NAMALWA (cell line): ENCODE measurements at places on chromosomes 11 and 22.

- DNase-seq: no peak
These were observed 4.9 kb downstream of the LMO1 start for GRCh38 chr11:8258784-8259183.

- no peak for DNase-seq
These were observed 40.5 kb upstream of the OR9Q1 start for GRCh38 chr11:57983191-57983590.

DNA sequence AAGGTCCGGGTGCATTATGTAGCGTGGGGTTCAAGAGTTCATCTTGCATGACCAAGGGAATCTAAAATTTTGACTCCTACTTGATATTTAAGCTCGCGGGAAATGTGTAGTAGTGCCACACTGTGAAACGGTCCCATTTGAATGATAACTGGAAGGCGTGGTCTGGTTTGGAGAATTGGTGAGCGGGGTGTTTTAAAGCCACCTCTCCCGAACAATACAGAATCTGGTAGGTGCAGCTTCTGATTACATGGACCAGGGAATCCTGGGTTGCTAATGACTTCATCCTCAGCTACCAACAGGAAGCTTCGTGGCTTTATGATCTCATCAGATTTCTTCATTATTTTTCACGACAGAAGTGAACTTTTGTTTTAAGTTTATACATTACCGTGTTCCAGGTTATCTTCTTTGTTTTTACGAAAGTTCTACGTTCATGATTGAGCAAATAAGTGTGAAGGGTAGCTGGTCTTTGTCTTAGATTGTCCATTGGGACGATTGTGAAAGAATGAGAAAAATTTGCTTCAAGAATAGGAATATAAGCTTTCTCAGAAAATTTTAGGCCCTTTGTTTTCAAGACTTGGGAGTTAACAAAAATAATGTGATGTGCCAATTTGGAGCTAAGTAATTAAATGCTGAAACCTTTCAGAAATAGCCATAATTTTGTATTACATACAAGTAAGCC is 1.7 kb downstream of the QSER1 start:
- peak; percentile 81 for DNase-seq

- no peak for DNase-seq
These were observed 1209.3 kb downstream of the BRD1 start for GRCh38 chr22:48618326-48618725.

DNA sequence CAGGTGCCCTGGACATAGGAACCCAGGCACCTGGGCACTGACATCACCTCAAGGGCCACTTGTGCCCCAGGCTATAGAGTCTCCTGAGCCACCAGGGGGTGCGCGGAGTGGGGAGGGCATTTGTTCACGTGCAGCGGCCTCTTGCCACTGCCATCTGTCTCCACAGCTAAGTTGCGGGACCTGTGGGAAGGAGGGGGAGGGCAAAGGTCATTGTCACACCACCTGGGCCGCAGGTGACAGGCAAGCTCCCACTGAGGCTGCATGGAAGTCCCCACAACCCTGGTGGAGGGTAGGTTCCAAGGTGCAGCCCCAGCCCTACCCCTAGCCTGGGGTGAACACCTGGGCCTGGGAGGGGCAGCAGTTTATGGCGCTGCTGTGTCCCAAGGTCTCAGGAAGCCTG is 79.5 kb downstream of the PIWIL3 start:
- DNase-seq: no peak

DNA sequence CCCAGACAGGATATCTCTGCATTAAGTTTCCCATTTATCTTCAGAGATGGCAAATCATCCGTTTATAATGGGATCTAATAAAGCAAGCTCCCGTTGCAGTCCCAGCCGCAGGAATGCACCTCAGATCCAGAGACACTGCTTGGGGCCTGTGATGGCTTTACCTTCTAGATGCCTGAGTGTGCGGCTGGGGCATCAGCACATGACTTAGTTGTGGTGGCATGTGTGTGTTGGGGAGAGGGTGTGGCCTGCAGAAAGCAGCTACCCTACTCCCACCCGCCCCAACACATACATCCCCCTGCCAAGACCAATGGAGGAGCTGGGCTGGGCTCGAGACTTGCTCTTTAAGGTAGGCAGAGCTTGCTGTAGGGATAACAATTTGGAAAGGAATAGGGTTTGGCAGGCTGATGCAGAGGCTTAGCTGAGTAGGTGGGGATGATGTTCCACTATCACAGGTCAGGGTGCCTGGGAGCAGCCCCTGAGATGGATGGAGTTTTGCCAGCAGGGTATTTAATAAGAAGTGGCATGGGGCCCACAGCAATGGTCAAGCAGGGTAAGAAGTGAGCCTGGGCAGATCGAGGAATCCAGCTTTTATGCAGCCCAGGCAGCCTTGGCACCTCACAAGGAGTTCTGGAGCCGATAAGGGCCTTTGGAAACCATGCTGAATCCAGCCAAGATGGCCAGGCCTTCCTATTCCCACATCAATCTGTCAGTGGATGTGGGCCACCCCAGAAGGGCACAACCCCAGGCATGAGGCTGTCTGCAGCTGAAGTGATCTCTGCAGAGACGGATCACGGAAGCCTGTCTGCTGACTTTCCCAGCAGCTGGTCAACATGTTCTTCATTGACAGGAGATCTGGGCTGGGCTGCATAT is 601.3 kb downstream of the BUD13 start:
- DNase-seq: no peak

GRCh38 chr11:112292785-112293407 is 32.2 kb upstream of the PLET1 start:
- no peak for DNase-seq

- peak; percentile 36 for DNase-seq
These were observed 737.2 kb downstream of the LRRC4C start for GRCh38 chr11:40722179-40722795.

DNA sequence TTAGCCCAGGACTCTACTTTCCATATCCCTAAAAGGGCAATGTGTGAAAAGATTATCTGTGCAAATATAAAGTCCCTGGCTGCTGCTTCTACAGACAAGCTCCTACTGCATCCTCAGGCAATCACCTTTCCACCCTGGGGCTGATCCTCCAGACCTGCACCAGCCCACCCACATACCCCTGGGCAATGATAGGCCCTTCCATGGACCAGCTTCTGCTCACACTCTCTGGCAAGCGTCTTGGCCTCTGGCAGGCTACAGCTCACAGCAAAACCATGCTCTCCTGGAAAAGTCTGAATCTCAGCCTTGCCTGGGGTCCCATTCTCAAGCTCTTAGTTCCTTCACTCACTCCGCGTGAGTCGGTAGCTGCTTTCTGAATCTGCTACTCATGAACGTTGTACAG is 69.5 kb downstream of the IGLL5 start:
- no peak for DNase-seq

DNA sequence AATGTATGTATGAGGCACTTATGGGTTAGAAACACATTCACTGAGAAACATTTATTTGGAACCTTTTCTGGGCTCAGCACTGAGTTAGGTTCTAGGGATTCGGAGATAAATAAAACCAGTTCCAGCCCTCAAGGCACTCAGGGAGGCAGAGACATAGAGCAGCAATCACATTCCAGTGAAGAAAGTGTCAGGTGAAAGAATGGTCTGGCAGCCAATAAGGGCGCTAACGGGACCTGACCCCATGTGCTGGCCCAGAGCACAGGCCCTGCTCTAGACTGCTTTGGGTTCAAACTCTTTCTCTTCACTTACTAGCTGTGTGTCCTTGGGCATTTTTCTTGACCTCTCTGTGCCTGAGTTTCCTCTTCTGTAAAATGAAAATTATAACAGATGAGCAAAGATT is 146.0 kb upstream of the SYT13 start:
- DNase-seq: no peak

- no peak for DNase-seq
These were observed 62.0 kb downstream of the IGF2 start for GRCh38 chr11:2077061-2077802.

DNA sequence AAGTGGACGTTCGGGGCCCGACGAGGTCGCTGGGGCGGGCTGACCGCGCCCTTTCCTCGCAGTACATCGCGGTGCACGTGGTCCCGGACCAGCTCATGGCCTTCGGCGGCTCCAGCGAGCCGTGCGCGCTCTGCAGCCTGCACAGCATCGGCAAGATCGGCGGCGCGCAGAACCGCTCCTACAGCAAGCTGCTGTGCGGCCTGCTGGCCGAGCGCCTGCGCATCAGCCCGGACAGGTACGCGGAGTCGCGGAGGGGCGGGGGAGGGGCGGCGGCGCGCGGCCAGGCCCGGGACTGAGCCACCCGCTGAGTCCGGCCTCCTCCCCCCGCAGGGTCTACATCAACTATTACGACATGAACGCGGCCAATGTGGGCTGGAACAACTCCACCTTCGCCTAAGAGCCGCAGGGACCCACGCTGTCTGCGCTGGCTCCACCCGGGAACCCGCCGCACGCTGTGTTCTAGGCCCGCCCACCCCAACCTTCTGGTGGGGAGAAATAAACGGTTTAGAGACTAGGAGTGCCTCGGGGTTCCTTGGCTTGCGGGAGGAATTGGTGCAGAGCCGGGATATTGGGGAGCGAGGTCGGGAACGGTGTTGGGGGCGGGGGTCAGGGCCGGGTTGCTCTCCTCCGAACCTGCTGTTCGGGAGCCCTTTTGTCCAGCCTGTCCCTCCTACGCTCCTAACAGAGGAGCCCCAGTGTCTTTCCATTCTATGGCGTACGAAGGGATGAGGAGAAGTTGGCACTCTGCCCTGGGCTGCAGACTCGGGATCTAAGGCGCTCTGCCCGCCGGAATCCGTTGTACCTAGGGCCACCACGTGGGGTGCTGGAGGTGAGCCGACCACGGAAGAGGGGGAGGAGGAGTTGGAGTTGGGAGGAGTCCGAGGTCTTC is 771 bp downstream of the MIF start:
- peak; percentile 84 for DNase-seq

GRCh38 chr22:29716814-29717545 is 2.8 kb upstream of the CABP7 start:
- DNase-seq: peak; percentile 62

- DNase-seq: no peak
These were observed 163.3 kb downstream of the CRYBB2 start for GRCh38 chr22:25382762-25383161.

DNA sequence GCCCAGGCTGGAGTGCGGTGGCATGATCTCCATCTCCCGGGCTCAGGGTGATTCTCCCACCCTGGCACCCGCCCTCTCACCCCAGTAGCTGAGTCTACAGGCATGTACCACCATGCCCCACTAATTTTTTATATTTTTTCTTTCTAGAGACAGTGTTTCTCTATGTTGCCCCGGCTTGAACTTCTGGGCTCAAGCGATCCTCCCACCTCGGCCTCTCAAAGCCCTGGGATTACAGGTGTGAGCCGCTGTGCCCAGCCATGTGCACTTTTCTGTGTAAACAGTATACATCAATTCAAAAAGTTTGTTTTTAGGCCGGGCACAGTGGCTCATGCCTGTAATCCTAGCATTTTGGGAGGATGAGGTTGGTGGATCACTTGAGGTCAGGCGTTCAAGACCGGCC is 14.7 kb downstream of the GRIK4 start:
- DNase-seq: no peak

DNA sequence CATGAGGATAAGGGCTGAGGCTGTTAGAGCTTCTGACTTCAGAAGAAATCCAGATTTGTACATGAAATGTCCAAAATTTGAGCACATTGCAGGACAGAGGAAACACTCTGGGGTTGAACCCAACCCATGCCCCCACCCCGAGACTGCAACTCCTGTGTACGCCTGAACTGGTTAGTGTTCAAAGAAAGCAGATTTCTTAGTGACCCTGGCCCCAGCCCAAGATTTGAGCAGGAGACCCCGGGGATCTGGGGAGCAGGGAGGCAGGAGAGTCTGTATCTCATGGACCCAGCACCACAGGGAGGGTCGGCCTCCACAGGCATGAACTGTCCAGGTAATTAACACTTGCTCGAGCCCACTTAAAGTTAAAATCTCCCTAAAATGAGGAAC is 69.3 kb upstream of the WNT7B start:
- DNase-seq: no peak

GRCh38 chr11:60914633-60915247 is 782 bp downstream of the TMEM109 start:
- peak; percentile 71 for DNase-seq

- no peak for DNase-seq
These were observed 213.5 kb downstream of the CTTN start for GRCh38 chr11:70611821-70612220.

DNA sequence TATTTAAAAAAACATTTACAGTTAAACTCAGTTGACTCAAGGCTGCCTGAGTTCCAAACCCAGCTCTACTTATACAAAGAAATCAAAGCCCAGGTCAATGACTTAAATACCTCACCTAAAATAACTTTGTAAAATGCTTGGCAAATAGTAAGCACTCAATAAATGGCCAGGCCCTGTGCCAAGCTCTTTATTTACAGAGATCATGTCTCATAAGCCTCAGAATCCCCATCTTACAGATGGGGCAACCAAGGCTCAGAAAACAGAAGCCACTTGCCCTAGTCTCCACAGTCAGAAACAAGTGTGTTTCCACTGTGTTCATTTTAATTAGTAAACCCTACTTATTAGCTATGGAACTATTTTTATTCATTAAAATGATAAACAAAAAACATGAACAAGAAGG is 30.5 kb upstream of the TTC28 start:
- no peak for DNase-seq

DNA sequence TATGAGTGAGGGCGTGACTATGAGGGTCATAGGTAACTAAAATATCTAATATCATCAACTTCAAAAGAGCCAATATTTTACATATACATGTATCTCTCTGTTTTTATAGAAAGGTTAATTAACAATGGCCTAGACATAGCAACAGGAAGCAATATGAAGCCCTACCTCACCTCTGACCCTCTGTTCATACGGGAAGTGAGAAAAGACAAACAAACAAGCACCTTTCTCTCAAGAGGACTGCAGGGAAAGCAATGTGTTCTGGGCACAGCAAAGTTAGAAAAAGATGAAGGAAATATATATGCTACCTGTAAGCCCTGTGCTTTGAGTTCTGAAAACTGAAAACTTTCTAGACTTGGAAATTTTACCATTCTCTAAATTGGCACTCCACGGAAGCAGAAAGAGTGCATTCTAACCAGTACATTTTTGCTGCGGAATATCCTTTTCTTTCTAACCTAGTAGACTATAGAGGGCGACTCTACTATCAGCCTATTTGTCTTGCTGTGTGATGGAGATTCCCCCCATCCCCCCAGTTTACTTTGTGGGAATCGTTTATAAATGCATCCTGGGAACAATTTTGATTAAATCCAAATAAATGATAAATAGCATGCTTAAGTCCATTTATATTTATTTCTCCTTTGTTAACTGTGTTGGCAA is 830.4 kb upstream of the FAT3 start:
- DNase-seq: no peak

DNA sequence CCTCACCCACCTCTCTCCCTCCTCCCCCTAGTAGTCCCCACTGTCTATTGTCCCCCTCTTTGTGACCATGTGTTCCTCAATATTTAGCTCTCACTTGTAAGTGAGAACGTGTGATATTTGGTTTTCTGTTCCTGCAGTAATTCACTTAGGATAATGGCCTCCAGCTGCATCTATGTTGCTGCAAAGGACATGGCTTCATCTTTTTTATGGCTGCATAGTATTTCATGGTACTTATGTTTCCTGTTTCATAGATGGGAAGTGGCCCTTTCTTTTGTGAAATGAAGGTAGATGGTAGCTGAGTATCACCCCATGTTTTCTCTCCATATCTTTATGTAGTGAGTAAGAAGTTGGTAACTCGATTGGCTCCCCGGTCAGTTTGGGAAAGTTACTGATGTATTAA is 66.6 kb upstream of the CREB3L1 start:
- no peak for DNase-seq
